ENCODE measurements at places on chromosomes 4 and X.

GRCh38 chr4:128583753-128584712 is 225.5 kb upstream of the JADE1 start:
- no peak for DNase-seq

GRCh38 chr4:38740303-38740702 is 42.5 kb downstream of the TLR10 start:
- DNase-seq, result no peak

- DNase-seq, result no peak
Measured at GRCh38 chr4:74297539-74297938, 10.7 kb upstream of the EPGN start.

GRCh38 chr4:74501579-74501978 is 56.6 kb downstream of the AREG start:
- peak; percentile 33 for DNase-seq

- DNase-seq, result no peak
Measured at GRCh38 chr4:123740236-123740635, 343.6 kb downstream of the SPRY1 start.

- DNase-seq, result no peak
Measured at GRCh38 chrX:154437971-154438893, 1.3 kb downstream of the GDI1 start.

DNA sequence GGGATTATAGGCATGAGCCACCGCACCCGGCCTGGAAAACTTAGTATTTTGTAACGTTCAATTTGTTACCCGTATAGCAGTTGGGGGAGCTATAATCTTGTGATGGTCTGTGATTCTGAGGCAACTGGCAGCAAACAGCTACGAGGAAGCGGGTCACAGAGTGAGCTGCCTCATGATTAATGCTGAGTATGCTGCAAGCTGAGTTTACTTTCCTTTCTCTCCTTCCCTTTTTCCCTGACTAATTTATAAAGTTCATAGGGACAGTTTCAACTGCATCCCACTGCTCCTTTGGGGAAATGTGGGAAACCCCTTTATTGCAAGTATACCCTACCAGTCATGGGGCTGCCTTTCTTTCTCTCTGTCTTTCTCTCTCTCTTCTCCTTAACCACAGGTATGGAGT is 17.7 kb upstream of the ELOVL6 start:
- no peak for DNase-seq

DNA sequence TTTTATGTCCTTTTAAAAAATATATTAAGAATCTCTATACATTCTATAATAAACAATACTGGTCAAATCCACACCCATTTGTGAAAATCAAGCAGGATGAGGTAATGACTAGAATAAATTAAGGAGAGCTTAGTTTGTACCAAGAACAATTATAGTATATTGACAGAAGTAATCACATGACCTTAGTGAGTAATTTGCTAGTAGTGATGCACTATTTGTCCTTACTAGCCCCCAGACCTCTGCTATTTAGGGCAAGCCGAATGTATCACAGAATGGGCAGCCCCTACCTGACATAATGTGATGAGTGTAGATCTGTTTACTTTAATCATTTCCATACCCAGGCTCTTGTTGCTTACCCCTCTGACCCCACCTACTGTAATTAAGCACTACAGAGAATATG is 15.8 kb downstream of the ATP1B4 start:
- no peak for DNase-seq

DNA sequence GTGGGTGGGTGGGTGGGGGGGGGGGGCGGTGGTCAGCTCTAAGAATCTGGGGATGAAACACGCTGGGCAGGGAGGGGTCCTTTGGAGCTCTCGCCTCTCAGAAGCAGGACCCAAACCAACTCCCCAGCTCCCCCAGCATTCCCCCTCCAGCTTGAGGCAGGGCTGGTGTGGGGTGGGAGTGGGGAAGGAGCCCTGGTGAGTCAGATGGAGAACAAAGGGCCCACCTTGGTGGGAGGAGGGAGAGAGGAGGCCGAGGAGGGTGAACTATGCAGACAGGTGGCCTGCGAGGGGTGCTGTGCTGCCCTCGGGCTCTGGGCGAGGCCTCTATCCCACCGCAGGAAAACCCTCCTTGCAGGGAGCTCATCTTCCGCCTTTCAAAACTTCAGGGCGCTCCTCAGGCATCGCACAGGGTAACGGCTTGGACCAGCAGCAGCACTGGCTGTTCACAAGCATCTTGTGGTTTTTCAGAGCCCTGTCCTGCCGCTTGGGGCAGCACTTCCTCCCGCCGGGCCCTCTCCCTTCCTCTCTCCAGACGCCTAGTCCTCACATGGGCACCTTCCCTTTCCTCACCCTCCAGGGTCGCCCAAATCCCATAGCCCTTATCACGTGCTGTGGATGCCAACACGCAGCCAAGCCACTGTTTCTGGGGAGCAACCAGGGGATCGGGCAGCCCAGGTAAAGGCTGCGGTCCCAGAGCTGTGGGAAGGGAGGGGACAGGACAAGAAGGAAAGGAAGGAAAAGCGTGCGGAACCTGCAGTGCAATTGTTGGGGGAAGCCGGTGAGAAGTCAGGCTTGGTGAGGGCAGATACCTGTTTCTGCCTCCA is 34.0 kb upstream of the GRPEL1 start:
- peak; percentile 25 for DNase-seq

GRCh38 chrX:2584251-2585157 is 83.7 kb upstream of the DHRSX start:
- no peak for DNase-seq

- no peak for DNase-seq
Measured at GRCh38 chr4:113907559-113907958, 71.9 kb downstream of the ARSJ start.

GRCh38 chr4:8039290-8039689 is 99.6 kb upstream of the AFAP1 start:
- DNase-seq, result no peak

DNA sequence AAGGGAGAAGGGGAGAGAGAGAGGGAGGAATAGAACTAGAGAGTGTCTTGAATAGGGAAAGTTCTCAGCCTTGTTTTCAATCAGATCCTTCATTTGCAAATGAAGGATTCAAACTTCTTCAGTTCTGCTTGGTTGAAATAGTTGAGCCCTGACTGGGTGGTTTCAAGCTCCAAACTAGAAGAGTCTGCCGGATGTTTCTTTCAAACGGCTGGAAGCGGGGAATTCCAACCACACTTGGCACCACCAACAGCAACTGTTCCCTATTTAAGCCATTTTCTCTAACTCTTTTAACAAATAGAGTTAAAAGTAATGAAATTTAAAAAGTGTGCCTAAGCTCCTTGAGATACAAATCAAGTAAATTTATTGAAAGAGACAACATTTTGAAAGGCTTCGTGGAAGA is 67.5 kb upstream of the DDX60 start:
- DNase-seq, result no peak

GRCh38 chrX:69268611-69269010 is 103.4 kb upstream of the PJA1 start:
- DNase-seq, result no peak

GRCh38 chr4:38769857-38770256 is 12.9 kb downstream of the TLR10 start:
- no peak for DNase-seq

GRCh38 chr4:79050541-79050880 is 111.3 kb upstream of the PAQR3 start:
- no peak for DNase-seq

Measured in amniotic stem cell (primary cell).